ENCODE measurements at places on chromosomes 3 and 15.

GRCh38 chr3:23665741-23666140 lies 140.0 kb upstream of the UBE2E1 start:
- DNase-seq: no peak

GRCh38 chr3:125079675-125080045 lies 23.9 kb upstream of the HEG1 start:
- DNase-seq: peak; percentile 58

DNA sequence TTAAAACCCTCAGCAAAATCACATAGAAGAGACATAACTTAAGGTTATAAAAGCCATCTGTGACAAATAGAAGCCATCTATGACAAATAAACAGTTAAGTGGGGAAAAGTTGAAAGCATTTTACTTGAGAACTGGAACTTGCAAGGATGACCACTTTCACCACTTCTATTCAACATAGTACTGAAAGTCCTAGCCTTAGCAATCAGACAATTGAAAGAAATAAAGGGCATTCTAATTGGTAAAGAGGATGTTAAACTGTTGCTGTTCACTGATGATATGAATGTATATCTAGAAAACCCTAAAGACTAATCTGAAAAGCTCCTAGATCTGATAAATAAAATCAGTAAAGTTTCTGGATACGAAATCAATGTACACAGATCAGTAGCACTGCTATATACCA lies 186.9 kb upstream of the SATB1 start:
- DNase-seq: no peak

DNA sequence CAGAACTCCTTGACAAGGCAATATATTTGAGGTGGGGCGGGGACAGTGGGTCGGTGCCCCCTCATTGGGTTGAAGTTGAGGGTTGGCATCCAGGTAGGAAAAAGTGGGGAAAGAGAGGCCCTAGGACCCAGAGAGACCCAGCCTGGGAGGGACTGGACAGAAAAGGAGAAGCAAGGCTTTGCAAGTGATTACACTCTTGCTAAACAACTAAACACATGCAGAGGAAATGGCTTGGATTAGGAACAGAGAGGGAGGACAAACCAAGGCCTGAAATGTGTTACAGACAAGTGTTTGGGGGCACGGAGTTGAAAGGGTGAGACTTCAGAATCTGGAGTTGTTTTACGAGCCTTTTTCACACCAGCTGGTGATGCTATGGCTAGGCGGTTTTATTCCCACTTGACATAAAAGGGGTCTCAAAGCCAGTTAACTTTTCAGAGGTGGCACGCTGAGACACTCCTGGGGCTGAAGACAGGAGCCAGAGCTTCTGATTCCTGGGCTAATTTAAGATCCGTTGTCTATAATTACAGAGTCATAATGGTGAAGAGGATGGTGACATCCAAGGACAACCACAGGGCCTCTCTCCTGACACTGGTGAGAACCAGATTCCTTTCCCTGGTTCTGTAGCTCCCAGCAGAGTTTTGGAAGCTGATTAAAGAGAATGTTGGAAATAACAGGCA lies 7.7 kb upstream of the KCTD6 start:
- no peak for DNase-seq

DNA sequence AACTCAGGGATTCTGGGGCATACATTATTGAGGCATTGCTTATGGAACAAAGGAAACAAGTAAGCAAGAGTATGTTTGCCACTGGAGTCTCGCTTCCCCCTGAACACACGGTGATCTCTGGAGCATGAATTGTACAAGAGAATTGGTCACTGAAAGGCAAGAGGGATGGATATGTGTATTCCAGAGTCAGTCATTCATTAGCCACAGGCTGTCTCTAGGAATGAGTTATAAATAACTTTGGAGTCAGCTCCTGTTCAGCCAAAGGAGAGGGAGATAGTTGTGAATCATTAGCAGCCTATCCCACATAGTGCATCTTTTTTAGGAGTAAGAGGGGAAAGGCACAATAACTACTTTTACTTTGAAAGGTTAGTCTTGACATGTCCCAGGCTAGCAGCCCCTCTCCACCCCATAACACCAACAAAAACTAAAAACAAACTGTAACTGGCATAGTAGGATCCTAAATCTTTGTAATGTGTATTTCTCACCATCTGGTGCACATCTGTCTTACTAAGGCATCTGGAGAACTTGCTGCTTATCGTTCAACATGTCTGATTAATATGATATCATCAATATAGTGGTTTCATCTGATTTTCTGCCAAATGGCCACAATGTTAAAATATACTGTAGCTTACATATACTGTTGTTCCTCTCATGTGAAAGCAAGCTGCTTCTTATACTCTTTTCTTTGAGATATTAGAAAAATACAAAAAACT lies 462.2 kb downstream of the GRM7 start:
- DNase-seq: no peak

- DNase-seq: no peak
Measured at GRCh38 chr3:7871003-7871560, 630.5 kb upstream of the LMCD1 start.

DNA sequence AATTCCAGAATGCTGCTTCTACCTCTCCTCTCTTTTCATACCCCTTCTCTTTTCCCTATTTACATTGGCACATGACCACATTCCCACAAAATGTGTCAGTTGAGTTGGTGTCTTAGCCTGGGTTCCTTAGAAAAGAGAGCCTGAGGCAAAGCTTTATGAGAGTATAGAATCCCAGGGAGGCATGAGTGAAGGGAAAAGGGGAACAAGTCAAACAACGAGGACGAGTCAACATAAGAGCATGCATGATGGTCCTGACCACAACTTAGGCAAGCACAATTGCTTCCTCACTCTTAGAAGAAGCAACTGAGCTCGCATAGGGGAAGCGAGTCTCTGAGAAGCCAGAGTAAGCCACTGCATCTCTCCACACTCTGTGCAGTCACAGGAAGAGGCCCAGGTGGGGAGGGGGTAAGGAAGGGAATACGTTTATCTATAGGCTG lies 15.4 kb upstream of the ZNF774 start:
- peak; percentile 96 for DNase-seq

DNA sequence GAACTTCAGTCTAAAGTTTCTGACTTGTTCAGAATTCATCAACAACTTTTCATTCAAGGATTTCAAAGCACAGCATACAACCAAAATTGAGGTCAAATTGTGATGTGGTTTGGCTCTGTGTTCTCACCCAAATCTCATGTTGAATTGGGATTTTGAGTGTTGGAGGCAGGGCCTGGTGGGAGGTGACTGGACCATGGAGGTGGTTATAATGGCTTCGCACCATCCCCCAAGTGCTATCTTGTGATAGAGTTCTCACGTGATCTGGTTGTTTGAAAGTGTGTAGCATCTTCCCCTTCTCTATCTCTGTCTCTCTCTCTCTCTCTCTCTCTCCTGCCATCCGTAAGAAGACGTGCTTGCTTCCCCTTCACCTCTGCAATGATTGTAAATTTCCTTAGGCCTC lies 19.6 kb upstream of the SUCLG2 start:
- DNase-seq: no peak

DNA sequence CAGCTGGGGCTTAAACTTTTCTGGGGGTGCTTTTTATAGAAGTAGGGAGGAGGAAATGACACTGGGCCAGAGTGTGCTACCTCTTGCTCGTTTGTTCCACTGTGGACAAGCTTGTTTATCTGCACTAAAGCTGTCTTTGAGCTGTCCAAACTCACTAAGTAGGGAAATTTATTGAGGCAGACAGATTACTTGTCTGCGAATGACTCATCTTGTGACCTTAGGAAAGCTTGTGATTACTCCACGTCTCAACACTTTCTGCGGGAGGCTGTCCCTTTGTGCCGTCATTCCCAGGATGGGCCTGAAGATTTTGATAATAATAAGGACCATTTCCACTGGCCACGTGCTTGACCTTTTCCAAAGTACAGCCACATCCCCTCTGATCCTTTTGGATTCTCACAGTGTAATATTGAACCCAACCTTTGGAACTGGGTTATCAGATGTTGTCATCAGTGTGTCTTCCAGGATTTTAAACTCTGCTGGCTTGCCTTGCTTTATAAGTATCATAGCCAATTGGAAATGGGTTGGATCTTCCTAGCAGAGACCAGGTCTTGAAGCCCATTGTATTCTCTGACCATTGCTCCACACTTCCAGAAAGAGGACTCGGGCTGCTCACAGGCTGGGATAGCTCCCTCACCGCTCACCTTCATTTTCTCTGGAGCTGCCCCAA lies 84.7 kb downstream of the AGBL1 start:
- no peak for DNase-seq

GRCh38 chr15:72502220-72502809 lies 28.2 kb downstream of the ARIH1 start:
- no peak for DNase-seq

- no peak for DNase-seq
Measured at GRCh38 chr3:113285226-113285625, 73.9 kb downstream of the BOC start.

GRCh38 chr3:73520931-73521461 lies 103.7 kb downstream of the PDZRN3 start:
- no peak for DNase-seq
